Fibroblast of upper back skin (primary cell): ENCODE measurements at places on chromosomes 6 and 20.

DNA sequence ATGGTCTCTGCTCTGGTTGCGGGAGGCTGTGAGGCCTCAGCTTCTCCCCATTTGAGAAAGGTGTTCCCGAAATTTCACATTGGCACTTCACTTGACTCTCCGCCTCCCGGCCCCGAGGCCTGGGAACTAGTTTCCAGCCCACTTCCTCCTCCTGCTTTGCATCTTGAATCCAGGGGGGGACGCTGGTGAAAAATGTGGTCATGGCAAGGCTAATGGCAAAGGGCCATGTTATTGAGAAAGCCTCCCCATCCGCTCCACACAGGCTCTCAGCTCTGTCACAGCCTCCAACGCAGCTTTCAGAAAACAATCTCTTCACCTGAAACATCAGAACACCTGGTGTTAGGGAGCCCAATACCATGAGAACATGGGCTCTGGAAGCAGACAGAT is 5.6 kb downstream of the PLAGL2 start:
- no peak for DNase-seq

- DNase-seq = no peak
Measured at GRCh38 chr20:21498195-21498594, 15.7 kb downstream of the NKX2-2 start.

- peak; percentile 44 for DNase-seq
Measured at GRCh38 chr6:73746787-73747186, 50.8 kb downstream of the CD109 start.

- DNase-seq = no peak
Measured at GRCh38 chr6:39380837-39381549, 58.5 kb upstream of the KCNK16 start.

DNA sequence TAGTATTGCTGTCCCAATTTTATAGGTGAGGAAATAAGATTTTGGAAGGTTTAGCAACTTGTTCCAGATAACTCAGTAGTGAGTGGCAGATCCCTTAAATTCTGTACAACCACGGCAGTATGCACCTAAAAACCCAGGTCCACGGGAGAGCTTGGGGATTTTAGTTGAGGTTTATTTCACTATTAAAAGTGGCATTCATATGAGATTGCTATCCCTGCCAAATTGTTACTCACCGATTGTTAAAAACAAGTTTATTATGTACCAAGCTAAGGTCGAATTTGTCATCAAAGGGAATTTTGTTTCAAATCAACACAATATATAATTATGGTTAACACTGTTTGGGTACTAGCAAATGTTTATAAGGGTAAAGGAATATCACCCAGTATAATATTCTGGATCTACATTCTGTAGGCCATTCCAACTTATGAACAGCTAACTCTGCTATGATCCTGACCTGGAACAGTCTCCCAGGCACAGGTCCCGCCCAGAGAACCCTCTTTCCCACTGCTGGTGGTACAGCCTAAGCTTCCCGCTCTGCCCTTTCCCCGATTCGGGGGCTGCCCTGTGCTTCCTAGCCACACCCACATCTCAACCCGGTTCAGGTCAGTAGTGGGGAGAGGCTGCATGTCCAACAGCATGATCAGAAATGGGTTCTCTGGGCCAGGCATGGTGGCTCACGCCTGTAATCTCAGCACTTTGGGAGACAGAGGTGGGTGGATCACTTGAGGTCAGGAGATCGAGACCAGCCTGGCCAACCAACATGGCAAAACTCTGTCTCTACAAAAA is 24.9 kb downstream of the GPLD1 start:
- no peak for DNase-seq

DNA sequence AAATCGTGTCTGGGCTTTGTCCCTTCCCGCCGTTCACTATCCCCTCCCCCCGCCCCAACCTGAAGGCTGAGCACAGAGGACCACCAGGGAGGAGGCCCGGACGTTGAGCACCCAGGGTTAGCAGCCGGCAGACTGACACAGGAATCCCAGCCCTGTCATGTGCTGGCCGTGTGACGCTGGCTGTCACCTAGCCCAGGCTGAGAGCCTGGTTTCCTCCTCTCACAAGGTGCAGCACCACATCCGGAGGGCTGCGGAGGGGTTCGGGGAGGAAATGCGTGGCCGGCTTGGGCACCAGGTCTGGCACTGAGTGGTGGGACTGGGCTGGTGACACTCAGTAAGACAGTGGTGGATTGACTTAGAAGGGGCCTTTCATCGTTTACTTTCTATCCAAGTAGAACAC is 4.6 kb upstream of the LSM14B start:
- DNase-seq = no peak

GRCh38 chr6:30334075-30334783 is 7.5 kb downstream of the TRIM39 start:
- DNase-seq = no peak
